Stimulated activated CD8-positive, alpha-beta memory T cell treated with anti-CD3 and anti-CD28 coated beads, Interleukin-4, amount 100 ng/mL, for 1 hour (primary cell): ENCODE measurements at places on chromosomes 1 and 21.

GRCh38 chr1:67148516-67149178 is 13.9 kb upstream of the C1orf141 start:
- DNase-seq = no peak

- no peak for DNase-seq
Observed at GRCh38 chr1:2097386-2098300, 47.4 kb downstream of the PRKCZ start.

DNA sequence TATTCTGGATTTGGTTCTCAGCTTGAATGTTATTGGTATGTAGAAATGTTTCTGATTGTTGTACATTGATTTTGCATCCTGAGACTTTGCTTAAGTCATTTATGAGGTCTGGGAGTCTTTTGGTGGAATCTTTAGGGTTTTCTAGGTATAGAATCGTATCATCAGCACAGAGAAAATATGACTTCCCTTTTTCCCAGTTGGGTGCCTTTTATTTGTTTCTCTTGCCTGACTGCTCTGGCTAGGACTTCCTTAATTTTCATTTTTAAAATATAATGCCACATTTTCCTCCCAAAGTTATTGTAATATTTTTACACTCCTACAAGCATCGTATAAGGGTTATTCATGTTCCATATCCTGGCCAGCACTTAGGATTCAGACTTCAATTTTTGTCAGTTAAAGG is 111.1 kb downstream of the FNBP1L start:
- no peak for DNase-seq

DNA sequence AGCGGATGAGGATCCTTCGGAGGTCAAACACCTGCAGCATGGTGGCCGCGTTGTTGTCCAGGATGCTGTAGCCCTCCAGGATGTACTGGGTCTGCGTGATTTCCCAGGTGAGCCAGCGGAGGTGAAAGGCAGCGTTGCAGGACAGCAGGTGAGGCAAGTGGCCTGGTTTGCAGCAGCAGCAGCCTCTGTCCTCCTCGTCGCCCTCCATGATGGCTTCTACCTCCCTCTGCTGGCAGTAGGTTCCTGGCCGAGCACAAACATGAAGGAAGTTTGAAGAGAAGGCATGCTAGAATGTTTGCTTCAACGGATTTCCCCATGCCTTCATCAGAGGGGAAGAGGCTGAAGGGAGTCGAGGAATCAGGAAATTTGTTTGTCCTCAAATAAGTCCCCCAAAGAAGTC is 74.7 kb downstream of the NTPCR start:
- no peak for DNase-seq

- DNase-seq = no peak
Observed at GRCh38 chr1:41038110-41038509, 16.6 kb upstream of the SLFNL1 start.

GRCh38 chr1:203219934-203220333 is 9.5 kb downstream of the CHIT1 start:
- no peak for DNase-seq

DNA sequence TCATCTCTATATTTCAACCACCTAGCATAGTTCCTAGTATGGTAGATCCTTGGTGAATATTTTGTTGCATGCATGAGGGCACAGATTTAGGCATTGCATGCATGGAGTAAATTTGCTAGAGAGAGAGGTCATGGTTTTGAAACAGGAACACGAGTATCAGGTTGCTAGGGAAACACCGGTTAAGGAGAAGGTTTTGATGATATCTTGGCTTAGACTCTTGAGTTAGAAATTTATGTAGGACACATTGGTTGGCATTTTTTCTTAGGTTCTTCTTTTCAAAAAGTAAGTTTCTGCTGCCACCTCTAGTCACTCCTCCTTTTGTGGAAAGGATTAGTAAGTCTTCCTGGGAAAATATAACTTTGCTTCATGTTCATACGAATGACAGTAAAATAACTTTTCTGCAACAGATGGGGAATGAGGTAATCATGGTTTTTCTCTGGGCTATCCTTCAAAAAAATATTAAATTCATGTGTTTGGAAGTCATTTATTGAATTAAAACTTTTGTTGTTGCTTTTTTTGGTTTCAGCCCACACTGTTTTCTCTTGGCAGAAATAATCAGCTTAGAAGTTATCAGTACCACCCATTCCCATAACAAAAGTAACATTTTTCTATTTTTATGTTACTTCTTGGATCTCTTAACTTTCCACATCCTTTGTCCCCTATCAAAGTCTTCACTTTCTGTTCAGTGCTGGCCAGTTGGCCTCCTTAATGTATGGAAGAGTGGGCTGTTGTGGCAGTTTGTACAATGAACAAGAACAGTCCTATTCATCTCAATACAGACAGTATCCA is 97.3 kb downstream of the PLA2G4A start:
- no peak for DNase-seq

- no peak for DNase-seq
Observed at GRCh38 chr1:82706741-82707140, 906.0 kb downstream of the ADGRL2 start.

GRCh38 chr1:198156111-198156744 is 570 bp upstream of the NEK7 start:
- no peak for DNase-seq

GRCh38 chr1:154913273-154913672 is 23.2 kb downstream of the PMVK start:
- no peak for DNase-seq

DNA sequence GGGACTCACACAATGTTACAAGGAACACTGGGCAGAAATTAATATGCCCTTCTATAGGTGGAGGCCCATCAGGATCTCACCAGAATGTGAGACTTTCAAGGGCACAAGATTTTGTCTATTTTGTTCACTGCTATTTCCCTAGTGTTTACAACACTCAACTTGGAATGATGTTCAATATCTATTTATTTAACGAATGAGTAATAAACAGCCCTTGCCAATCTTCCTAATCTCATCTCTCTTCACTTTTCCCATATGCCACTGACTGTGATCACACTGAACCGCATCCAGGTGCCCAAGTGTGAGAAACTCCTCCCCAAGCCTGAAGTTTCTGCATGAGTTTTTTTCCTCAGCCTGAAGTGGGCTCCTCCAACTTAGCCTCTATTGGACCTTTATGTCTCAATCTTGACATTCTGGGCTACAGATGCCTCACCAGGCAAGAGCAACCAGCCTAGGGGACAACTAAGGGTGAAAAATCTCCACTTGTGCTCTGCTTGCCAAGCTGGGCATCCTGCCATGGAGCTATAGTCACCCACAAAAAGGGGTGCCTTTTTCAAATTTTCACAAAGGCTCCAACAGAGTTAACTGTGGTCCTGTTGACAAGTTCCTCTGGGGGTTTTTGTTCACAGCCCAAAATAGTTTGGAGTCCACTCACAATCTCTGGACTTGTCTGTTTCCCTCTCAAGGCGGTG is 105.6 kb downstream of the PLPP3 start:
- DNase-seq = no peak

- no peak for DNase-seq
Observed at GRCh38 chr1:160956966-160957365, 2.4 kb upstream of the ITLN2 start.

GRCh38 chr1:48859456-48859855 is 82.8 kb upstream of the BEND5 start:
- no peak for DNase-seq

DNA sequence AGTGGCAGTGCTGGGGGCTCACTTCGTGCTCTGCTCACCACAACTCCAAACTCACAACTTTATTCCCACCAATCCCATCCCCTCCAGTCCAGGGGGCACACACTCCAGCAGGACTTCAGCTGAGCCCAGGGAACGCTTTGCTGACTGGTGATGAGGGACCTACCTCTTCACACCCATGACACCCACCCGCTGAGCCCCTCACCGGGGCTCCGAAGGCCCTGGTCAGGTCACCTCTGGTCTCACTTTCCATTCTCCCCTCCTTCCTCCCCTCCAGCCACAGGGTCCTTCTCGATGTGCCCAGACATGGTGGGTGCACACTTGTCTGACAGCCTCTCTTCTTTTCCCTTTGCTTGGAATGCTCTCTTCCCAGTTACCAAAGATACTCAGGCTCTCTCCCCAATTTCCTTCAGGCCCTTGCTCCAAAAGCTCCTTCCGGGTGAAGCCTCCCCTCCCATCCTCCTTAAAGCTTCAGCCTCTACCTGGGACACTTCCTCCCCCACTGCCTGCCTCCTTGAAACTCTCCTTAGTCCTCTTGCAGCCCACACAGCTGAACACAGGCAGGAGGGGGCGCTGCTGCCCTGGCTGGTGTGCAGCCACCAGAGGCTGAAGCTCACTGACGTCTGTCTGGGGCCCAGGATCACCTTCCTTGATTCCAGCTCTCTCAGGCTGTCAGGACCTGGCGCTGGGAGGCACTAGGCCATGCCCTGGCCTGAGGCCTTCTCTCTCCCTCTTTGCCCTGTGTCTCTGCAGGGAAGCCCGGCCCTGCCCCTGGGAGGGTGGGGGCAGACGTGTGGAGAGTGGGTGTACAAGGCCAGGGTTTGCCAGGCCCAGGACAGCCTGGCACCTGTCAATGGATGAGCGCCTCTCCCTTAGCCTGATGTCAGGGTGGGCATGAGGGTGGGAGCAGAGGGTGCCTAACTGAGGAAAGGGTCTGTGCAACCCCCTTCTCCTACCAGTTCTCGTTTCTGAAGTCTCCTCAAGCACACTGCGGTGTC is 1.6 kb downstream of the KCNE1 start:
- no peak for DNase-seq

DNA sequence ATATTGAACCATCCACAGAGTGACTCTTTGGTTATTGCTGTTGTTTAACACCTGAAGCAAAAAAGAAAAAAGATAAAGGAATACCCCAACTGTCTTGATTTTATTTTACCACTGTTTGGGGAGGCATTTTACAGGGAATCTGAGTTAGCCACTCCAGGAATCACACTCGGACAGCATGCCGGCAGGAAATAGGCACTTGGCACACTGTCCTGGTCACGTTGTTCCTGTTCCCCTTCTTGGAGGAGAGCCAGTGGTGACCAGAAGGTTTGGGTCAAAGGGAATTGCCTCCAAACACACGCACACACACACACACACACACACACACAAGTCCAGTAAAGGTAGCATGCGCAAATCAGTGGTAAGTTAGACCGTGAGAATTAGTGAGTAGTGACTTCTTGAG is 13.8 kb downstream of the RGS4 start:
- no peak for DNase-seq

DNA sequence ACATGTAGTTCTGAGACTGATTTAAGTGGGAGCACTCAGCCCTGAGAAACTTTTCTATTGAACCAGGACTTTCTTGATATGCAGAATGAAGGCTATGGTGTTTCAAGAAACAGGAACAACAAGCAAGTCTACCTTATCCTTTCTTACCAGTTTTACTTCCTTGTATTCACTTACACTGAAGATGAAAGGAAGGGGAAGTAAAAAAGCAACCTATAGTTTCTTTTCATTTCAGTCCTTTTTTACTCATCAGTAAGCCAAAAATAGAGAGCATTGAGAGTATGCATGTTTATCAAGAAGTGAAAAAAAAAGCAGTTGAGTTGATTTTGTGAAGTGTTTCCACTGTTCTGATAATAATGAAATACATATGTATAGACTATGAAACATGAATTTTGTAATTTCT is 1010.3 kb downstream of the AMY1C start:
- no peak for DNase-seq

- no peak for DNase-seq
Observed at GRCh38 chr1:64421377-64421776, 48.6 kb upstream of the CACHD1 start.

GRCh38 chr1:19567041-19567440 is 77.1 kb upstream of the NBL1 start:
- no peak for DNase-seq

DNA sequence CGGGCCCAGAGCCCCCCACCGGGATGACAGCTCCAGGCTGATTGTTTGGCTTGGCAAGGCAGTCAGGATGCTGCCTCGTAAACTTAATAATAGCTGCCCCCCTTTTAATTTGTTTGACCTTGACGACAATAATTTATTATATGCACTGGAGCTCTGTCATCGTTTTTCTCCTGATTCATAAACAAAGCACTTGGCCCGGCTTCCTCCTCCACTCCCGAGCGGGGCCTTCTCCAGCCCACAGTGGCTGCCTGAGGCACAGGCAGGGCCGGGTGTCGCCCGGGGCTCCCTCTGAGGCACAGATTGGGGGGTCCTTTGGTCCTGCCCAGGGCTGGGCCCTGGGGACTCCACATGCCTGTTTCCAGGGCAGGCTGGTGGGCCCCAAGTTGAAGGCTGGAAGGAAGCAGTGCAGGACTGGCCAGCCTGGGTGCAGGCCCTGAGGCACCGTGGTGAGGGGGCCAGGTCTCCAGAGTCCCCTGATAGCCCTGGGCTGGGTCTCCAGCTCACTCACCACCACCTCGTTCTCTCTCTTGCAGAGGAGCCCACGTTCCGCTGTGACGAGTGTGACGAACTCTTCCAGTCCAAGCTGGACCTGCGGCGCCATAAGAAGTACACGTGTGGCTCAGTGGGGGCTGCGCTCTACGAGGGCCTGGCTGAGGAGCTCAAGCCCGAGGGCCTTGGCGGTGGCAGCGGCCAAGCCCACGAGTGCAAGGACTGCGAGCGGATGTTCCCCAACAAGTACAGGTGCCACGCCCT is 52.0 kb upstream of the ARHGEF16 start:
- no peak for DNase-seq

- DNase-seq = no peak
Observed at GRCh38 chr1:201933840-201934430, 12.4 kb downstream of the LMOD1 start.

- DNase-seq = no peak
Observed at GRCh38 chr1:109901141-109901523, 9.5 kb upstream of the CSF1 start.

DNA sequence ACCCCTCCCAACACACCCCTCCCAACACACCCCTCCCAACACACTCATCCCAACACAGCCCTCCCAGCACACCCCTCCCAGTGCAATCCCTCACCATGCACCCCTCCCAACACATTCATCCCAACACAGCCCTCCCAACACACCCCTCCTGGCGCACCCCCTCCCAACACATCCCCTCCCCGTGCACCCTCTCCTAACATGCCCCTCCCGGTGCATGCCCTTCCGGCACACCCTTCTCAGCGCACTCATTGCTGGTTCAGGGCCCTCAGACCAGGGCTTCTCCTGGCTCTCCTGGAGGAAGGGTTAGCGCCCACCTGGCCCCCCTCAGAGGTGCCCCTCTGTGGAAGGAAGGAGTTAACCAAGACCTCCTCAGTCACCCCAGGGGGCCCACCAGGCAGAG is 74.5 kb upstream of the ARHGEF16 start:
- DNase-seq = no peak

GRCh38 chr21:41220208-41220733 is 52.3 kb downstream of the BACE2 start:
- no peak for DNase-seq

GRCh38 chr1:183195142-183195574 is 9.1 kb downstream of the LAMC2 start:
- DNase-seq = no peak

GRCh38 chr21:17089091-17089491 is 423.8 kb upstream of the CXADR start:
- no peak for DNase-seq

- DNase-seq = no peak
Observed at GRCh38 chr1:44894591-44894990, 51.5 kb upstream of the PTCH2 start.

GRCh38 chr21:46325073-46325912 is 1.3 kb downstream of the PCNT start:
- DNase-seq = no peak

DNA sequence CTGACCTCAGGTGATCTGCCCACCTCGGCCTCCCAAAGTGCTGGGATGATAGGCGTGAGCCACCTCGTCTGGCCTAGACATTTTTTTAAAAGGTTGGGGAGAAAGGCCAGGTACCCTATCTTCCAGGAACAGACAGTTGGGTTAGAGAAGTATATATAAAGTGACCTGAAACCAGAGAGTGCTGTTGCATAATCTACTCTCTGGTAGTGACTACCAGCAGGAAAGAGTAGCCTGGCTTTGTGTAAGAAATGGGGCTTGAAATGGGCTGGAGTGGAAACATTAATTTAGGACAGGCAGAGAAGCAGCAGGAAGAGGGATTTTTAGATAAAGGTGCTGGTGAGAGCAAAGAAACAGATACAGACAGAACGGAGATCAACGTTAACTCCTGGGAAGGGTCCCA is 125.8 kb upstream of the HOOK1 start:
- DNase-seq = no peak
